CD4-positive, alpha-beta T cell treated with Interleukin-17A for 4 hours (primary cell): ENCODE measurements at places on chromosomes 16 and 17.
A peak's percentile ranks its signal among the peaks of the same experiment; 100 is the strongest.

DNA sequence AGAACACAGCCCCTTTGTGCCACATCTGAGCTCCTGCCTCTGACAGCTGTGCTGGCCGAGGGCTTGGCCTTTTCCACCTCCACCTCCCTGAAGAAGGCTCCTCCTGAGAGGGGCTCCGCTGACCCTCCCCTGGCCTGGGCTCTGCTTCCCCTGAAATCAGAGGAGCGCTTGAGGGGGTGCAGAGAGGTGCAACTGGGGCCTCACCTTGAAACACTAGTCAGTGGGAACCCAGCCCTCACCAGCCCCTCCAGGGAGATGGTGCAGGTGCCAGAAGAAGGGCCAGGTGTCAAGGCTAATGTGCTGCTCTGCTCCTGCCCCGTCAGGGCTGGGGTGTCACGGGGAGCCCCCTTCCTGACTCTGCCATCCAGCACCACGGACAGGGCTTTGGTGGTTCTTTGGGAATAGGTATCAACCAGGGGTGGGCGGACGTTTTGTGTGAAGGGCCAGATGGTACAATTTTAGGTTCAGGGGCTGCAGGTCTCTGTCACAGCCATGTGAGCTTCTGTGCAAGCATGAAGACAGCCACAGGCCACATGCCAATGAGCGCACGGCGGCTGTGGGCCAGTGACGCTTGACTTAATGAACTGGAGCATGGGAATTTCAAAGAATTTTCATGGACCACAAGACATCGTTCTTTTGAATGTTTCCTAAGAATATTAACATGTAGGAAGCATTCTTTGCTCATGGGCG, 2.1 kb upstream of the ZG16B start:
- no peak for DNase-seq

GRCh38 chr17:82938873-82939620, 99.2 kb upstream of the ZNF750 start:
- no peak for DNase-seq

- no peak for DNase-seq
Observed at GRCh38 chr17:82989881-82990280, 89.5 kb upstream of the METRNL start.

- no peak for DNase-seq
Observed at GRCh38 chr17:31275116-31275515, 21.9 kb downstream of the OMG start.

- DNase-seq = peak; percentile 44
Observed at GRCh38 chr17:82332669-82333278, 792 bp downstream of the SECTM1 start.

- DNase-seq = no peak
Observed at GRCh38 chr16:12203780-12204351, 227.3 kb downstream of the SNX29 start.

DNA sequence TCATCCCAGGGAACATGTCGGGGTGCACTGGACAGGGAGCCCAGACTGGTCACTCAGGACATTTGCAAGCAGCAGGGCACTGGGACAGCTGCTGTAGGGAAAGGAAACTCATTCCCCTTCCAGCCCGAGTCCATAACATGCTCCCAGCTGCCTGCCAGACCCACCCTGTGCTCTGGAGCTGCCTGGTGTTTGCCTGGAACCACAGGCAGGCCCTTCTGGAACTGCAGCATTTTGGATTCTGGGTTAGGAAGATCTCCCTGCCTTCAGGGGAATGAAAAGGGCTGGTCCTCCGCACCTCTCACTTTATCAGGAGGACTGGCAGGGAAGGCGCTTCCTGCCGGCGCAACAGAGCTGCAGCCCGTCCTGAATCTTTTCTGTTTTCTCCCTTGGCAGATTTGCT, 41.2 kb downstream of the MEAK7 start:
- no peak for DNase-seq

DNA sequence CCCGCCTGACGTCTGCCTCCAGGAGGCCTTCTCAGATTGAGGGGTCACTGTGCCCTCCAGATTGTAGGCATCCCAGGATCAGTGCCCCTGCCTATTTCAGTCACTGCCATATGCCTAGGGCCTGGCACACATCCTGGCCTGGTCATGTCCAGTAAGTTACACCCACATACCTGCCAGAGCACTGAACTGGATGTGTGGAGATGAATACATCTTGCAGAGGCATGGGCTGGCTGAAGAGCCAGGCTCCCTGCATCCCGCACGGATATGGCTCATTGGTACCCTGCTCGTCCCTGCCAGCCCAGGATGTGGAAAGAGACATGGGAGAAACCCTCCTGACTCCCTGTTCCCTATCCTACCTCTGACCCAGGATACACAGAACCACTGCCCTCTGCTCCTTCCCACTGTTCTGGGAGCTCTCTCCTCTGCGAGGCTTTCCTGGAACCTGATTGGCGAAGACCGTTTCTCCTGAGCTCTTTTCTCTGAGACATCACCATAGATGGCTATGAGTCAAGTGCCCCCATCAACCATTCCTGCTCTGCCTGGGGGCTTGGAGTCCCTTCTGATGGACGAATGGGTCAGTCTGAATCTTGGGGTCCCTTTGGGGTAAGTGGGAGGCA, 40.0 kb upstream of the TAC4 start:
- DNase-seq = no peak
